Effector memory CD8-positive, alpha-beta T cell (primary cell): ENCODE measurements at places on chromosomes 5 and 9.

DNA sequence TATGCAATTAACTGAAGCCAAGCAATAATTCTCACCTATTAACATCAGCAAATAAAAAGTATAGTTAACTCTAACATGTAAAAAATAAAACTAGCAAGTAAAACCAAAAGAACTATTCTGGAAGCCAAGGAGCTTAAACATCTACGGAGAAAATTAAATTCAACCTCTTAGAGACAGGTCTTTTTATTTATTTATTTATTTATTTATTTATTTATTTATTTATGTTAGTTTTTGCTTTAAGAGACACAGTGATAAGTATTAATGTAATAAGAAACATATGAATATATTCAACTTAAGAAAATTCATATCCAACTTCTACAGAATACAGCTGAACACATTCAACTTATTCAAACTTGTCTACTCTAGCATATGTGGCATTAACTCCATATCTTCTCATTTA lies 472.1 kb upstream of the IZUMO3 start:
- no peak for DNase-seq

DNA sequence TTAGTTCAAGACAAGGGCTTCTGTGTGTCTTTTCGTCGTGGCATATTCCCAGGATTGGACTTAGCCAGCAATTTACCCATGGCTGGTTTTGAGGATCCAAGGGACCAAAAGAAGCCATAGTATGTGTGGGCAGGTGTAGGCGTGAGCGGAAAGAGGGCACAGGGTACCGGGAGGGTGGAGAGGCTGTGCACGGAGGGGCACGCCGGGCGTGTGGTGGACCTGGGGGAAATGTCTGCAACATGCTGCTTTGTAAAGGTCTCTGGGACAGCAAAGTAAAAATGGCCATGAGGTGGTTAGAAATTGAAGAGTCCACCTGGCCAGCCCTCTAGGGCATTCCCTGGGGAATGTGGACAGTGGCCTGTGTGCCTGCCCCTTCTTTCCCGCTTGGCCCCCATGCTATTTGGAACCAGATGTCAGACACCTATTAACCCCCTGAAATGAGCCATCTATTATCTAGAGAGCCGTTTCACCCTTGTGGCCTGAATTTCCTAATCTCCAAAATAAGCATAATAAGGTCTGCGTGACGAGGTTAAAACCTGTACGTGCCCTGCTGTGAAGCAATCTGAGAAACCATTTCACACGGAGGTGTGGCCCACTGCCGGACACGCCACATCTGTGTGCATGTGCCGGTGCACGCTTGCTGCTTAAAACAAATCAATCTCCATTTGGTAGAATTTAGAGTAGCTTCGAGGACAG lies 5.1 kb downstream of the FLT4 start:
- no peak for DNase-seq

DNA sequence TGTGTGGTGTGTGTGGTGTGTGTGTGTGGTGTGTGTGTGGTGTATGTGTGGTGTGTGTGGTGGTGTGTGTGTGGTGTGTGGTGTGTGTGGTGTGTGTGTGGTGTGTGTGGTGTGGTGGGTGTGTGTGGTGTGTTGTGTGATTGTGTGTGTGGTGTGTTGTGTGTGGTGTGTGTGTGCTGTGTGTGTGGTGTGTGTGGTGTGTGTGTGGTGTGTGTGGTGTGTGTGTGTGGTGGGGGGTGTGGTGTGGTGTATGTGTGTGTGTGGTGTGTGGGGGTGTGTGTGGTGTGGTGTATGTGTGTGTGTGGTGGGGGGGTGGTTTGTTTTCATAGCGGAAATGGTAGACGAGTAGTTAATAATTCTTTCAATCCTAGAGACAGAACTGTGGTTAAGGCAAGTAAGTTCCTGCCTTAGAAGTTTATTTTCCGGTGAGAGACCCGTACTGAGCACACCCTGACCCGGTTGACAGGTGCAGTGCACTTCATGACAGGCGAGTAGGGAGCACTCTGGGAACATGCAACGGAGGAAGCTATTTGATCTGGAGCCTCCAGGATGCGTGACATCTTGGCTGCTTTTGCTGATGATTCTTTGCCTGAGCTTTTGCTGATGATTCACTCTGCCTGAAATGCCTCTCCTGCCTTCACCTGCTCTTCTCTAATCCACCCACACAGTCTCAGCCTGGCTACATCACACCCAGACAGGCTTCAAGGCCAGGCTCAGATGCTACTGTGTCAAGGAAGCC lies 21.7 kb upstream of the FAT2 start:
- DNase-seq: peak; percentile 3

- no peak for DNase-seq
Measured at GRCh38 chr5:148455185-148455584, 71.4 kb downstream of the FBXO38 start.

DNA sequence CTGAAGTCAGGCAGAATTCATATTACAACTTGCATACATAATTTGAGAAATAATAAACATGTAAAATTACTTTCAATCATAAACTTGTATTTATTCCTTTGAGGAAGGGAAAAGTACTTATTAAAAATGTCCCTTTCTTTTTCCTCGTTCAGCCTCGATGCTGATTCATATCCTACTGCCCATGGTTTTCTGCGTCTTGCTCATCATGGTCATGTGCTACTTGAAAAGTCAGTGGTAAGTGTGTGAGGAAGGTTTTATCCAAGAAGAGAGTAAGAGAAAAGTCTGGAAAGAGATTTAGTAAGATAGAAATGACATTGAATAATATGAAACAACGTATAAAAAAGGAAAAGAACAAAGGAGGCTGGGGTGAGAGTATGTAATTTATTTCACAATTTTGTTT lies 85.9 kb downstream of the OSMR start:
- no peak for DNase-seq

DNA sequence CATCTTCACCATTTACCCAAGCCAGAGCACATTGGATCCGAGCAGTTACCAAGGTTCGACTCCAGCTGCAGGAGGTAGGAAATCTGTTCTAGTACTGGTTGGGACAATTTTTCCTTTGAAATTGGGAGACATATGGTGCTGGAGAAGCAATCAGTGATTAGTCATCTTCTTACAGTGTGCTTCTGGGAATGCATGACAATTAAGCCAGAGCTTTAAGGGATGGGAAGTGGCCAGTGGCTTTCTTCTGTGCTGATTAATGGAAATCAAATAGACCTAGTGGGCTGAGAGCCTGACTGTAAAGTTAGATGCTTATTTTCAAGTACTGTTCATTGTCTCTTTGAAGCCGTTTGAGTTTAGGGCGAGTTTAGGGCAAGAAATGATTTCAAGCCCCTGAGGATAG lies 152.1 kb downstream of the UNC13B start:
- DNase-seq: no peak

GRCh38 chr9:108668938-108669335 lies 186.8 kb downstream of the ACTL7B start:
- DNase-seq: no peak
